Stimulated activated CD8-positive, alpha-beta memory T cell treated with anti-CD3 and anti-CD28 coated beads, Interleukin-2, amount 100 ng/mL, for 1 hour (primary cell): ENCODE measurements at places on chromosomes 1 and 21.

GRCh38 chr1:80211691-80212380, 1205.3 kb upstream of the ADGRL4 start:
- DNase-seq, result no peak

GRCh38 chr1:228555074-228555994, 68.2 kb downstream of the RNF187 start:
- DNase-seq, result no peak

DNA sequence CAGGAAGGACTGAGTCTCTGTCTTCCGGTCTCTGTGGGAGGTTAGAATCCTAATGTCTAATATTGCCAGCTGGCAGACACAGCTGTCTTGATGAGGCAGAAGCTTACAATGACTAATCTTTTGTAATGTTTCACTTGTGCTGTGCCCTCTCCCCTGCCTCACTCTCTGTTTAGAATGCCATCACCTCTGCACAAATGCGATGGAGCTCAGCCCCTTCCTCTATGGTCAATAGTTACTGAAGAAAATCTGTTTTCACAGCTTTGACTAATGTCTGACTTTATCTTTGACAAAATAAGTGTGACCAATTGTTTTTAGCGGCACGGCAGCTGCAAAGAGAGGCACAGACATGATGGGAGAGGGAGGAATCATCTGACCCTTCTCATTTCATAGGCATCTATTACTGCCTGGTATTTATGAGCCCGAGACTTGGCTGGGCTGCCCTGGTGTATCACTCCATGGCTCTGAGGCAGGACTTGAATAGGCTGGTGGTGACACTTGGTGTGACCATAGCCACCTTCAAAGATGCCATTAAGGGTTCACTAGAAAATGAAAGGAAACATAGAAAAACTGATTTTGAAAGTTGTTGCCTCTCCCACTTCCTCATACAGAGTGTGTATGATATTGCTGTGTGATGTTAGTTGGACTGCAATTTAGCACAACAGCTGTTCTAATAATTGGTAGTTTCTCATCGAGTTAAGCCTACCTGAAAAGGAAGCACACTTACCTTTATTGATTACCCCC, 163.2 kb upstream of the NBPF11 start:
- no peak for DNase-seq

DNA sequence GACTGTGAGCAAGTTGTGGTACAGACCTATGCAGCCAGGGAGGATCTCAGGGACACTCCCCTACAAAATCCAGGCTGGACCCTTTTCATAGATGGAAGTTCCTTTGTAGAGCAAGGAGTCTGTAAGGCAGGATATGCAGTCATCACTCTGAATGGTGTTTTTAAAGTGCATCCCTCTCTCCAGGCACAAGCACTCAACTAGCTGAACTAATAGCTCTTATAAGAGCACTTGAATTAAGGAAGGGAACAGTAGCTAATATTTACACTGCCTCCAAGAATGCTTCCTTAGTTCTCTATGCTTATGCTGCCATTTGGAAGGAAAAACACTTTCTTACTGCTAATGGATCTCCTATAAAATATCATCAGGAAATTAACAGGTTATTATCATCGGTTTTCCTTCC, 27.0 kb upstream of the SMYD3 start:
- no peak for DNase-seq

GRCh38 chr1:203177470-203178039, 1.9 kb upstream of the MYBPH start:
- no peak for DNase-seq

DNA sequence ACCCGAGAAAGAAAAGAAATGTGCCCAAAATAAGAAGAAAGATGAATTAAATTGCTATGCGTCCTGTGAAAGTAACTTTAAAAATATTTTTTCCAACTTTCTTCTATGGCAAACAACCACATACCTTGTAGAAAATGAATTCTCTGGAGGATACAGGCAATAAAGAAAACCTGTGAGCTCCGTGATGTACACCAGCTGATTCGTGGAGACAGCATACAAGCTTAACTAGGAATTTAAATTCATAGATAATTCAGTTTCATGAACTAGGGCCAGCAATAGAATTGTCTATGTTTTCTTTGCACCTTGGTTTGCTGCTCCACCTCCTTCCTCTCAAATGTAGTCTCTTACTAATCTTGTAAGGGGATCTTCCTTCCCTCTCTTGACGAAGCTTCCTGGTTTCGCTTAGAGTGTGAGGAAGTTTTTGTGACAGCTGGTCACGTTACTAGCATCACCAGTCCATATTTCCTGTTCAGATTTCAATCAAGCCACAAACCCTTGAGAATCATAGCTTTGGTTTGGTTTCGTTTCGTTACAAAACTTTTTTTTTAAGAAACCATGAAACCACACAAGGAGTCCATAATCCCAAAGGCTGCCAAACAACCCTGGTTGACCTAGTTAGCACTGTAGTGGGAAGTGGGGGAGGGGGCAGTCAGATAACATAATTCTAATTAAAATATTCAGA, 35.8 kb downstream of the GREM2 start:
- no peak for DNase-seq
